ENCODE measurements at places on chromosomes 5 and 9.

DNA sequence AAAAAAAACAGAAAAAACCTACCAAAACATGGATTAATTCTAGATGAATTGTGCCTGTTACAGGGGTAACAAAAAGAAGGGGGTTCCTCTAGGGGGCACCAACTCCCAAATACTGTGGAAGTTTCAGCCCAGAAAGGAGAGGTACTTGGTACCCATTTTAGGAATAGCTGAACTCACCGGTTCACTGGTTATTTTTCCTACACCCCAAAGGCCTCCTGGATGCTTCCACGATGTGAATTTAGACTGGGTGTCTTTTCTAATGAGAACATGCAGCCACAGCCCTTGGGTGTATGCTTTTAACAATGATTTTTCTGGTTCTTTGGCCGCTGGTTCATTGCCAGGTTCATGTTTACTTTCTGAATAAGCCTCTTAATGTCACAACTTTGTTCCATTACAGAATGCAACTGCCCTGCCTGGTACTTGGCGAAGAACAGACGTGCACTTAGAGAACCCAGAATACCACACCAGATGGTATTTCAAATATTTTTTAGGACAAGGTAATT, 46.7 kb downstream of the GARNL3 start:
- DNase-seq = peak; percentile 52

DNA sequence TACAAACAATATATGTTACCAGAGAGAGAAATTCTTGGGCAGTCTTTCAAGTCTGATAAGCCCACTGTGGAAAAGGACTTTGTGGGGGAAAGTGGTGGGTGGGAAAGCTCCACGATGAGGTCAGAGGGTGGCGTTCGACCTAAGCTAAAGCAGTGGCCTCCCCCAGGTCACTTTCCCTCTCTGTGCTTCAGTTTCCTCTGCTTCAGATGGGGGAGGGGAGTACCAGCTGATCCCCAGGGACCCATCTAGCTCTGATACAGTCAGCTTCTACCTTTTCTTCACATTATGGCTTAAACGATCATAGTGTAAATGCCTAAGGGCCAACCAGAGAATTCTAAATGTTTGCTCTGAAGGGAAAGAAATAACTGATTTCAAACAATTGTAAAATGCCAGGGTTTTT, 36.6 kb upstream of the ARSB start:
- peak; percentile 37 for DNase-seq

- DNase-seq = peak; percentile 94
Observed at GRCh38 chr9:7216004-7216841, 458.4 kb downstream of the KDM4C start.

DNA sequence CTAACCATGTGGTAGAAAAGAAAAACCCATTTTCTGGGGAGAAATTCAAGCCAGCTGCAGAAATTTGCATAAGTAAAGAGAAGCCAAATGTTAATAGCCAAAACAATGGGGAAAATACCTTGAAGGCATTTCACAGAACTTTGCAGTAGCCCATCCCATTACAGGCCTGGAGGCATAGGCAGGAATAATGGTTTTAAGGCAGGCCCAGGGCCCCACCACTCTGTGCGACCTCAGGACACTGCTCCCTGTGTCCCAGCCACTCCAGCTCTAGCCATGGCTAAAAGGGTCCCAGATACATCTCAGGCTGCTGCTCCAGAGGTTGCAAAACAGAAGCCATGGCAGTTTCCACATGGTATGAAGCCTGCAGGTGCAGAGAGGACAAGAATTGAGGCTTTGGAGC, 253.3 kb downstream of the CTNND2 start:
- no peak for DNase-seq

- no peak for DNase-seq
Observed at GRCh38 chr9:21746550-21746949, 55.9 kb upstream of the MTAP start.

DNA sequence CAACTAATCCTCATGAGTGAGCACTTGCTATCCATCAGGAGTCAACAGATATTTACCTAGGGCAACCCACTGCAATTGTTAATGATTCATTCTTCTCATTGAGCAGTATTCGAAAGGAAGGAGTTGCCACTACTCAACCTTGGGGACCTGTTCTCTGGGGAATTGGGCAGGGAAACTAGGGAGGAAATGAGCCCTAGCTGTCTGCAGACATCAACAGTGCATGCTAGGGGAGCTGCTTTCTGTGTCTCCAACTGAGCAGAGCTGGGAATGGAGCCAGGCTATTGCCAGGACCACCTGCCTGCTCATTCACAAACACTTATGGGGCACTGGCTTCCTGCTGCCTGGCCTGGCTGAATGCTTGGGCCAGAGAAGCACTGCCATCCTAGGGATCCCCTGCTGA, 183.4 kb downstream of the TMEM38B start:
- DNase-seq = peak; percentile 66

GRCh38 chr5:157284458-157285212, 18.7 kb downstream of the CYFIP2 start:
- no peak for DNase-seq

DNA sequence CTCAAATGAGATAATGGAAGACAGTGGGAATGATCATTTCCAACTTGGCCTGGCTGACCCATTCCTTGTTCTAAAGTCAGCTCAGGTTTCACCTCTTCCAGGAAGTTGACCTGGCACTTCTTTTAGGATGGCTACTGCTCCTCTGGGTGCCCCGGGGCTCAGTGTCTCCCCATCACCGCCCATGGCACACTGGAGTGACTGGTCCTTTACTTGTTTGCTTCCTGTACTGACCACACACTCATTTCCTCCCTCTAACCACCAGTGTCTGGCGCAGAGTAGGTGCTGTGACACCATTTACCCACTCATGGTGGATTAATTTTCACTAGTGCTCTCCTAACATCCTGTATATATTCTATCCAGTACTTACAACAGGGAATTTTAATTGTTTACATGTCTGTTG, 183.5 kb downstream of the CDK5RAP2 start:
- no peak for DNase-seq

GRCh38 chr5:154221371-154221896, 30.9 kb downstream of the GALNT10 start:
- DNase-seq = peak; percentile 26

DNA sequence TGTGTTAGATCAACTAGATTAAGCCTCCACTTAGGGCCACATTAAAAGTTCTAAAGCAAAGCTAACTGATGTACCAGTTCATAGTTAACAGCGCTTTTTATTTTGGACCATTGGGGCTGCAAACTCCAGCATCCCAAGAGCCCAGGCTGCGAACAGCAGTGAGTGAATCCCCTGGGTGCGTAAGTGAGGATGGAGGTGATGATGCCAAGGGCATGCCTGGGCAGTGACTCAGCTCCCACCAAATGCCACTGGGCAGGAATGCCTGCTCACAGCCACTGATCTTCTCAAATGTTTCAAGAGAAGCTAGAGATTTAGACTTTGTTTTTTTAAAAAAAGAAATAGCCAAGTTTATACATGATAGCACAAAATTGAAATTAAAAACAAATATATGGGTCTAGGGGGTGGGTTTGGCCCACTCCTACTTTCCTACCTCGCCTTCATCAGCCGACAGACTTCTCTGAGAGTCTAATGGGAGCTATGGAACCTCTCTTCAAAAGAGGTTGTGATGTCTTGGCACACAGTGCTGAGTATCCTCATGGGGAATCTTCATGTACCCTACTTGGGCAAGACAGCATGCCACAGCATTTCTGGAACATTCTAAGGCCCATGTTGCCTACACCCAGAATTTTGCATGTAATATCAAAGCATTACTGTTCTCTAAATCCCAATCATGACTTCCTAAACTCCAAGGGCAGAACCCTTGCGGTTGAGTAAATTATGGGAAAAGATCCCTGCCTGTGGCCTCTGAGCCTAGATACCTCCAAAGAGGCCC, 398.1 kb downstream of the EBF1 start:
- DNase-seq = no peak

- DNase-seq = no peak
Observed at GRCh38 chr9:74036549-74037231, 460.4 kb upstream of the RORB start.

GRCh38 chr5:147474140-147474539, 35.7 kb downstream of the DPYSL3 start:
- no peak for DNase-seq

DNA sequence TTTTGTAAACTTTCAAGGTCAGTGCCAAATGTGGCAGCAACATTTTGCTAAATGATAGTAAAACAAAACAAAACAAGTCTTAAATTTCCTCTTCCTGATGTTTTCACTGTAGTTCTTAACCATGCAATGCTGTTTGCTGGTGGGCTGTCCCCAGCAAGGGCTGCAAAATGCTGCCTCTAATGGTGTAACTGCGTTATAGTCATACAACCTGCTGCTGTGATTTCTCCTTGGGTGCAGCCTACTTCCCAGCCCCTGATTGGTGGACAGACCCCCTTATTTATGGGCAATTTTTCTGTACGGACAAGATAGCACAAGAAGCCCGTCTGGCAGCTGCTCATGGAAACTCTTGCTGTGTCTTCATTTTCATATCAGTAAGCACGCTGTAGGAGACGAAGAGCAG, 26.6 kb upstream of the PIP5K1B start:
- DNase-seq = peak; percentile 2

GRCh38 chr5:3622961-3623360, 27.3 kb downstream of the IRX1 start:
- DNase-seq = no peak

- DNase-seq = no peak
Observed at GRCh38 chr9:122797316-122798063, 2.4 kb upstream of the OR1K1 start.

GRCh38 chr5:89128092-89128491, 245.1 kb upstream of the MEF2C start:
- no peak for DNase-seq

DNA sequence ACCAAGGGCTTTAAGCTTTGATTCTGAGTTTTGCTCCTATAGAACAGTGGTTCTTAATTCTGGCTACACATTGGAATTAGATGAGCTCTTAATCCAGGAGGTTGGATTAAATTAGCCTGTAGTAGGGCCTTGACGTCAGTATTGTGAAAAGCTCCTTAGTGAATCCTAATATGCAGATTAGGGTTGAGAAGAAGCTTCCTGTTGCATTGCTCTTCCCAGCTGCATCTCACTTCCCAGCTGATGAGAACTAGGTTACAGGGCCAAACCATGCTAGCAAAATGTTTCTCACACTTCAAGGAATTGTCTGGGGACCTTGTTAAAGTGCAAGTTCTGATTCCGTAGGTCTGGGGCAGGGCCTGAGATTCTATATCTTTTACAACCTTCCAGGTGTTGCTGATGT, 300.0 kb downstream of the ZSWIM6 start:
- DNase-seq = no peak

- no peak for DNase-seq
Observed at GRCh38 chr9:77817590-77818311, 169.6 kb upstream of the GNA14 start.

- DNase-seq = no peak
Observed at GRCh38 chr9:12739014-12739652, 35.7 kb upstream of the LURAP1L start.

- peak; percentile 47 for DNase-seq
Observed at GRCh38 chr9:72856972-72857623, 95.8 kb downstream of the ALDH1A1 start.

DNA sequence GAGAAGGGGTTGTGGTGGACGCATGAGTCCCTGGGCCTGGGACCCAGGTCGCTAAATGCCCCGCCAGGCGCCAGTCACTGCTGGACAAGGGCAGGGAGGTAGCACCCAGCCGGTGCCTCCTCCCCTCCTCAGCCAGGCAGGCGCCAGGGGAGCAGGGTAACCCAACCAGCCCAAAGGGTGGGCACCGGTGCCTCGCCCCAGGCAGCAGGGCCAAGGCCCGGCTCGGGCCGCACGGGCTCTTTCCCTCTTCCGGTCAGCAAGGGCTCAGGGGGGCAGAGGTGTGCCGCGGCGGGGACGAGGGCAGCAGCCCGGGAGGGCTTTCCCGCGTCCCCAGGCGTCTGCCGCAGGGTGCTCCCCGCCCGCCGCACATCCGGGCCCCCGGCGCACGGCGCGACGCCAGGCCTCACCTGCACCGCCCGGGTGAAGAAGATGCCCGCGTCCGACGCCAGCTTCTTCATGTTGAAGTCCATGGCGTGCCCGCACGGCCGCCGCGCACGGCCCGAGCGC, 393 bp downstream of the SH3GLB2 start:
- DNase-seq = peak; percentile 64

DNA sequence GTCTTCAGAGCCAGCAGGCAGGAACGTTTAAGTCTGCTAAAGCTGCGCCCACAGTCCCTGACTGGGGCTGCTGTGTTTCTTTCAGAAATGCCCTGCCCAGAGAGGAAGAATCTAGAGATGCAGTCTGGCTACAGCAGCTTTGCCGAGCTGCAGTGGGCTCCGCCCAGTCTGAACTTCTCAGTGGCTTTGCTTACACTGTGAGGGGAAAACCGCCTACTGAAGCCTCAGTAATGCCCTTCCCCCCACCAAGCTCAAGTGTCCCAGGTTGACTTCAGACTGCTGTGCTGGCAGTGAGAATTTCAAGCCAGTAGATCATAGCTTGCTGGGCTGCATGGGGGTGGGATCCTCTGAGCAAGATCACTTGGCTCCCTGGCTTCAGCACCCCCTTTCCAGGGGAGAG, 78.4 kb downstream of the SREK1 start:
- DNase-seq = no peak

DNA sequence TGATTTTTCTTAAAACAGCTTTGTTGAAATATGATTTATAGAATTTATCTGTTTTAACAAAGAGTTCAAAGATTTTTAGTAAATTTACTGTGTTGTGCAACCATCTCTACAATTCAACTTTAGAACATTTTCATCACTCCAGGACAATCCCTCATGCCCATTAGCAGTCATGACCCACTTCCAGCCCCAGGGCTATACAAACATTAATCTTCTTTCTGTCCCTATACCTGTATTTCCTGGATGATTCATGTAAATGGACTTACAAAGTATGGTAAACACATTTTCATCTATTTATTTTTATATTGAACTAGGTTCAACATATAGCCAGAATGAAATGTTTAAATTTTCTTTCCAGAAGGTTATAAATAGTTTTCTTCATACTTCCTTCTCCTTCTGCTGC, 127.8 kb upstream of the CCDC180 start:
- DNase-seq = no peak
